Activated CD4-positive, CD25-positive, alpha-beta regulatory T cell treated with anti-CD3 and anti-CD28 coated beads, Interleukin-2, amount 50 U/mL, for 16 hours (primary cell): ENCODE measurements at places on chromosomes 13 and 19.

DNA sequence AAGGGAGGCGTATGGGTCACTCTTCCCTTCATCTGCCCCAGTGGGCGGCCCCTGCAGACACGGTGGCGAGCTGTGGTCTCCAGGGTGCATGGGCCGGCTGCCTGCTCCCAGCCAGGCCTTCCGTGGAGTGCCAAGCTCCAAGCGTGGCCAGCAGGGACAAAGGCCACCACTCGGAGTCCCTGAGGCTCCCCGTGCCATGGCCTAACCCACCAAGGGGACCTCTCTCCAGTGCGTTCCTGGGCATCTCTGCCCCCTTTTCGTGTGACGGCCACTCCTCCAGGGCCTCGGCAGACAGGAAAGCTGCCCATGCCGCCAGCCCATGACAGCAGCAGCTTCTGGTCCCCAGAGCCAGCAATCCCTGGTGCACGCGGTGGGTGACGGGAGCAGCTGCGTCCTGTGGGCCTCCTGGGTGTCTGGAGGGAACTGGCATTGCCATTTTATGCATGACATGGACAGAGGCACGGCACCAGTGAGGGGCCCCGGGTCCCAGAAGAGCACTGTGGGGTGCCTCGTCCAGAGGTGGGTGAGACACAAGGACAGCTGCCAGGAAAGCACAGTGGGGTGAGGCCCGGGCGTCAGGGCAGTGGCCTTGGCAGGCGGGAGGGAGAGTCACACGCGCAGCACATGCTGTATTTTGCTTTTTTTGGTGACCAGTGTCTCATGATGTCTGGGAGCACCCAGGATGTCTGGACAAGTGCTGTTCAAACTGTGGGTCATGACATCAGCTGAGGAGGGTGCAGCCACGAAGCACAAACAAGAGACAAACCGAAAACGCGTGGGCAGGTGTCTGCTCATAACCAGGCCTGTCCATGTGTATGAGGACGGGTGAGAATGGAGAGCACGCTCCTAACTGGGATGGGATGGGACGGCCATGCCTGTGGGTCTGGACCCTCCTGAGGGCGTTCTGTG is 32.3 kb downstream of the CEBPG start:
- DNase-seq, result no peak

DNA sequence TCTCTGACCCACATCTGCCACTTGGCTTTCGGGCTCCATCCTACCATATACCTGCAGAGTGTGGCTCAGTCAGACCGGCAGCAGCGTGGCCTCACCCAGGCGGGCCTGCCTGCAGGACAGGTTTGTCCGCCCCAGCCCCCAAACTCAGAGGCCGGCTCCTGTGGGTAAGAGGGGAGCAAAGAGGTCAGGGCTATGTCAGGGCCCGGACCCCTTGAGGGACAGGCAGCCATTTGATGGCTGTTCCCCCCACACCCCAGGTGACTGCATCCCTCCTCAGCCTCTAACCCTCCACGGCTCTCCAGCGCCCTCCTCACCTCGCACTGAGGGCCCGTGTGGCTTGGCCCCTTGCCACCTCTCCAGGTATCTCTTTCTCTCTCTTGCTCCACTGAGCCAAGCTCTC is 12.3 kb upstream of the ZBTB32 start:
- no peak for DNase-seq

DNA sequence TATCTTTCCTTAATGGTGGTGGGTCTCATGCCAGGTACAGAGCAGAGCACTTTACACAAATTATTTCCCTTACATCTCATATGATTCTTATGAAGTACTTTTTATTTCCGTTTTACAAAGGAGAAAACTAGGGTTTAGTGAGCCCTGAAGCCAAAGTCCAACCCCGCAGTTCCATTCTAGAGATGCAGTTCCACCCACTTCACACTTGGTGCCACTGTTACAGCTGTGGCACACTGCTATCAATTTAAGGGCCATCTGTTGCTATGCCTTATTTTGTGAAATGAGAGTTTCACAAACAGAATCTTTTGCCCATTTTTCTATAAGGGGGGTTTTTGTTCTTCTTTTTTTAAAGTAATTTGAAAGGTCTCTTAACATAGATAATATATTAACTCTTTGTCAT is 12.9 kb downstream of the MIPEP start:
- DNase-seq, result no peak

DNA sequence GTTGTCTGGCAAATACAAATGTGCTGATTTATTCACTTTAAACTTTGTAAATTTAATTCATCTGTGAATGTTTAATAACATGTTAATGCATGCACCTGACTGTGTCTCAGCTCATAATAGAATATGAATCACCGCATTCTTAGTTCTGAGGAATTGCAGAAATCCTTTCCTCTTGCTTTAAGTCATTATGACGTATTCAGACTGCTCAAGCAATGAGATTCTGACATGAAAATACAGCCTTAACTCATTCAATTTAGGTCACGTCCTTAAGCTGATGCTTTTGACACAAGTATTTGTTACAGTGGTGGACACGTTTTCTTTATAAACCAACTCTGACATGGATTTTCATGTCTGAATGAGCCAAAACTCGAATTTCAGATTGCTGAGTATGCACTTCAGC is 541.0 kb upstream of the KLF12 start:
- no peak for DNase-seq

- no peak for DNase-seq
Measured at GRCh38 chr19:47176071-47176626, 45.5 kb downstream of the SAE1 start.

DNA sequence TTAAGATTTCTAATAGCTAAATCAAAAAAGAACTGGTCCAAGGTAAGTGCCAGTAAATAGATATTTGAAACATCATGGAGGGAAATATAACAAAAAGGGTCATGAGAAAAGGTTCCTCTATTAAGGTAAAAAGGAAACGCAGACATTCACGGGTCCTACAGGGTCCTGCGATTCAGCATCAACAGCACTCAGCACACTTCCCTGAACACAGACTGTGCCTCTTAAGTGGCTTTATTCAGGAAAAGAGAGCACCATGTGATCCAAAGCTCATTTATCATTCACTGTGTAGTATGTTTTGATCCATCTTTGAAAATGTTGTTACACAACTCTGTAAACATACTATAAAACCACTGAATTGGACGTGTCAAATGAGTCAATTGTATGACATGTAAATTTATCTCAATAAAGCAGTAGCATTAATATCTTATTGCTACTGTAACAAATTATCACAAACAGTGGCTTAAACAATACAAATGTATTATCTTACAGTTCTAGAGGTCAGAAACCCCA is 33.7 kb downstream of the CRYL1 start:
- DNase-seq, result no peak

GRCh38 chr13:110479648-110480047 is 81.9 kb downstream of the RAB20 start:
- DNase-seq, result no peak

DNA sequence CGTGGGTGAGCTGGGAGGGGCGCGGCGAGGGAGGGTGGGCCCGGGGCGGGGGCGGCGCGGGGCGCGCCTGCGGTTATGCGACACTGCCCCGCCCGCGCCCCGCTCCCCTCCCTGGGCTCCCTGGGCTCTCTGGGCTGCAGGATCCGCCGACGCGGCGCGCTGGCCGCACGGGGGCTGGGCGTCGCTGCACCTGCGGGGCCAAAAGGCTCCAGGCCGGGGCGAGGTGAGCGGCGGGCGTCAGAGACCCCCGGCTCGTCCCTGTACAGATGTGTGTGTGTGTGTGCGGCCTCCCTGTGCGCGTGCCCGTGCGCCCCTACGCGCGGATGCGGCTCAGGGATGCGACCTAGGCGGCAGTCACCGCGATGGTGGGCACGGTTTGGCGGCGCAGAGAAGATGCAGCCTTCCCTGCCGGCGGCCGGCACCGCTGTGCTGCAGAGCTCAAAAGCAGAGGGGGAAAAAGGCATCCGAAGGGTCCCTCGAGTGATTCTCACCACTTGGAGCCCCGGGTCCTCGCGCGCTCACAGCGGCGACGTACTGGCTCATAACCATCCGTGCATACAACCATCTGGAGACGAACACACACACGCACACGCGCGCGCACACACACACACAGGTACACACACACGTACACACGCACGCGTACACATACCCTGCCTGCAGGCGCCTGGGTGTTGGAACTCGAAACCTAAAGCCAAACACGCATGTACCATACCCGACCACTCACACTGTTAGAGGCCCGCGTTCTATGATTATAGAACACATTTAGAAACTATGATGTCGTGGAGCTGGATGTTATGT is 709 bp downstream of the ATP8A2 start:
- DNase-seq, result no peak

DNA sequence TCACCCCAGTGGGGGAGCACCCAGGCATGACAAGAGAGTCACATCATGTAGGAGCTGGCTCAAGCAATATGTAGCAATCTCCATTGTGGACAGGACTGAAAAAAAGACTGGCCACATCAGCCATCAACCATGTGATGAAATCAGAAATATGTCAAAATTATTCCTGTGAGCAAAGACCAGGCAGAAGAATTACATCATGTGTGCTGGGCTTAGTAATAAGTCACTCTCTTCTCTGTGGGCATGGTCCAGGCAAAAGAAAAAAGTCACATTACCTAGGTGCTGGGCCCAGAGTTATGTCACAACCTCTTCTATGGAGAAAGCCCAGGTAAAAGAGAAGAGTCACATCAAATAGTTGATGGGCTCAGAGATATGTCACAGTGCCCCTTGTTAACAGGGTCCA is 28.3 kb upstream of the ZNF729 start:
- no peak for DNase-seq

- DNase-seq, result no peak
Measured at GRCh38 chr19:35882114-35882832, 13.9 kb downstream of the APLP1 start.

- no peak for DNase-seq
Measured at GRCh38 chr13:45615501-45616101, at the start of gene ERICH6B. Gene ERICH6B (minus strand): TSS chr13:45615739. CDS start chr13:45597005, 18,734 bp downstream.

DNA sequence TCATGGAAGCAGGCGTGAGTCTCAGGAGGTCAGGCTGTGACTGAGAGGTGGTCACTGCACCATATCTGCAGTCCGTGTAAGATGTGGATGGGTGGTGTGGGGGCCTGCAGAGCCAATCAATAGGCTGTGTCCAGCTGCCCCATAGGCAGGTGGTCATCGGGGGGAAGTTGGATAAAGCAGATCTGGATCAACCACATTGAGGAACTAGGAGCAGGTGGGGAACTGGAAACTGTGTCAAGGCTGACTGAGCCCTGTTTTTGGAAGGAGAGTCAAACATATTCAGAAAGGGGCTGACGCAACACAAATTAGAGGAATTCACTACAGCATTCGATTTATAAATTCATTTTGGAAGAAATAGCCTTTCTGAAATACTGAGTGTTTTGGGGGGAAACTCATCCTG is 15.0 kb downstream of the CLEC4M start:
- no peak for DNase-seq

GRCh38 chr13:35472323-35472881 is 4.1 kb downstream of the MAB21L1 start:
- DNase-seq, result no peak

DNA sequence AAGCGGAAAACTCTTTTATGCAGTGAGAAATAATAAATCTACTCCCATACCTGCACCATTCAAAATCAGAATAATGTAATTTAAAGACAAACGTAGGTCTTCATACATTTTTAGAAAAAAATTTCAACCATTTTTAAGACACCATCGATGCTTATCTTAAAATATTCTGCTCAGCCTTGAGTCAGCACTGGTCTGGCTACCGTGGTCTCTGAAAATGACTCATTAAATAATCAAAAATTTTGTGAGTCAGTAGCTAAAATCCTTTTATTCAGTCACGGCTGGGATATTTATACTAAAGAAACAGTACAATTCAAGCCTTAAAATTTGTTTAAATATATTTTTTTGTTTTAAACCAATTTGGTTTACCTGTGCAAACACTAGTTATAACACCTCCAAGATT is 2862.8 kb upstream of the PCDH20 start:
- no peak for DNase-seq

GRCh38 chr19:6058518-6059201 is 51.6 kb downstream of the RFX2 start:
- no peak for DNase-seq

DNA sequence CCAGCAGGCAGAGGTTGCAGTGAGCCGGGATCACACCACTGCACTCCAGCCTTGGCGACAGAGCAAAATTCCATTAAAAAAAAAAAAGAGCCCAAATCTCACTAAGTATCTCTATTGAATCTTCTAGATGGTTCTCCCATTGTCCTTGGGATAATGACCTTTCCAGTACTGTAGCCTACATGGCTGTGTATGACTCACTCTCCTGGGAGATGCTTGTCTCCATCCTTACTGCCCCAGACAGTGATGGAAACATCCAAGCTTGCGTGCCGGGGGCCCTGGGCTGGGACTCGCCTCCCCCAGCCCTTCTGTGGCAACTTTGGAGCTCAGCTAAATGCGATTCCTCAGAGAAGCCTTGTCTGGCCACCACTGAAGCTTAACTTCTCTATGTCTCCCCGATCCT is 49.7 kb downstream of the NWD1 start:
- DNase-seq, result no peak

DNA sequence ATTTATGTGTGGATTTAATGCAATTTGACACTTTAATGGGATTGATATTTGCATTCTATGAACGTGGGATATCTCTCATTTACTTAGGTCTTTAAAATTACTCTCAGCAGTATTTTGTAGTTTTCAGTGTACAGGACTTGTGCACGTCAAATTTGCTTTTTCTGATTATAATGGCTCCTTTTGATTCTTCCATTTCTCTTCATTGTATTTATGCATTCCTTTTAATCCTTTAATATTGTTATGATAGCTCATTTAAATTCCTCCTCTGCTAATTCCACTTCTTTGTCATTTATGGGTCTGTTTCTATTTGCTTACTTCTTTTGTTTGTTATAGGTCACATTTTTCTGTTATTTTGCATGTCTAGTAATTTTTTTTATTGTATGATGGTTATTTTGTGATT is 226.6 kb downstream of the ATP8A2 start:
- no peak for DNase-seq

GRCh38 chr13:58999851-59000250 is 1163.9 kb downstream of the DIAPH3 start:
- no peak for DNase-seq

GRCh38 chr13:107811233-107812013 is 403.9 kb downstream of the LIG4 start:
- no peak for DNase-seq

GRCh38 chr19:35757231-35757748 is 461 bp upstream of the HSPB6 start:
- DNase-seq, result no peak

- no peak for DNase-seq
Measured at GRCh38 chr19:36257520-36257876, 42.6 kb downstream of the ZNF146 start.

GRCh38 chr13:40987606-40988280 is 31.4 kb downstream of the ELF1 start:
- DNase-seq, result no peak
